Right kidney (tissue), 9 donors: ENCODE measurements at places on chromosomes 5 and 9.
A peak's percentile ranks its signal among the peaks of the same experiment; 100 is the strongest.

GRCh38 chr5:77418162-77418561 is 74.0 kb downstream of the WDR41 start:
- DNase-seq, result no peak

GRCh38 chr5:170387775-170388639 is 1.2 kb downstream of the KCNMB1 start:
- no peak for DNase-seq

DNA sequence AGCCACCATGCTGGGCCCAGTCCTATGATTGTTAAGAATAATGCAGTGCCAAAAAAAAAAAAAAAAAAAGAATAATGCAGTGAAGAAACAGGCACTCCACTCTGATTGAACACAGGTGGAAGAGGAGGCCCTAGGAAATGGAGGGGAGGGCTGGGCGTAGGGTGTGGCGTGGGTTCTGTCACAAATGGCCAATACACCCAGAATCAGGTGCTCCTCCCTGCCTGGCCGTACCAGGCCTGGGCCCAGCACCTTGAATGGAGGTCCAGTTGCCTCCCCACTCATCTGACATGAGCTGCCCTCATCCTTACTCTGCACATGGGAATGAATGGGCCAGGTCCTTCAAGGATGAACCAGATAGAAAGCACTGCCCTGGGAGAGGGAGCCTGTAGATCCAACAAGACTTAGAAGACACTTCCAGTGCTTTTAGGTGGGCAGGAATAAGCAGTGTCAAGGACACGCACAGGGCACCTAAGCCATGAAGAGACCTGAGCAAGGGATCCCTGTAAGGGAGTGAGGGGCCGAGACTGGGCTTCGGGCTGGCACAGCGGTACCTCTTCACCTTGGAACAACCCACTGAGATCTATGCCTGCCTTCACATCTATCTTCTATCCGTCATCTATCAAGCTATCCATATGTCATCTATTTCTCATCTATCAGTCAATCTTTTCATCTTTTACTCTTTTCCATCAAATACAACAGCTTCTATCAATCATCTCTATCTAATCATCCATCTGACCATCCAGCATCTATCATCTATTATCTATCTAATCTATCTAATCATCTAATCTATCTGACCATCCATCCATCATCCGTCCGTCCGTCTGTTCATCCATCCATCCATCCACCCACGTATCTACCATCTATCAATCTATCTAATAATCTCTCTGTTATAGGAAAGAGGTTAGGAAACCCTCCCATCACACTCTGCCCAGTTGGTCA is 15.9 kb downstream of the NINJ1 start:
- no peak for DNase-seq

- peak; percentile 46 for DNase-seq
Observed at GRCh38 chr5:181053488-181054121, 13.5 kb downstream of the BTNL9 start.

DNA sequence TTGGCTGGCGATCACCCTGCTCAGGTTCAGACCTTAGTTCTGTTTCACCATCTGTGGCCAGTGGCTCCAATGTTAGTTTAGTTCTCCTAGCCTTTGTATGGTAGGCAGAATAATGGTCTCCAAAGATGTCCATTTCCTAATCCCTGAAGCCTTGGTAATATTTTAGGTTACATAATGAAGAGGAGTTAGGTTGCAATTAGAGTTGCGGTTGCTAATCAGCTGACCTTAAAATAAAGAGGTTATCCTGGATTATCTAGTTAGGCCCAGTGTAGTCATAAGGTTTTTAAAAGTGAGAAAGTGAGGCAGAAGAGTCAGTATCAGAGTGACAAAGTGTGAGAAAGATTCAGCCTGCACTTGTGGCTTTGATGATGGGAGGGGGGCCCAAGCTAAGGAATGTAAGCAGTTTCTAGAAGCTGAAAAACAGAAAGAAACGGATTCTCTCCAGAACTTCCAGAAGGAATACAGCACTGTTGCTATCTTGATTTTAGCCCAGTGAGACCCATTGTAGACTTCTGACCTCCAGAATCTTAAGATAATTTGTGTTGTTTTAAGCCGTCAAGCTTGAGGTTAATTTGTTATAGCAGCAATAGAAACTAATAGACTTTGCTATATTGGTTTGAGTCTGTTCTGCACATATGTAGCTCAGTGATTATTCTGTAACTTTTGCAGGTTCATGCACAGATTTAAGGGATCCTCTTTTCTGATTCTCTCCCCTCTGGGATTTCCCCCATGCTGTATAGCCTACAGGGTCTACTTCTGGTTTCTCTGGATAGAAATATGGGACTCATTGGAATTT is 21.6 kb downstream of the LNPEP start:
- DNase-seq, result no peak
